LNCaP clone FGC (cell line): ENCODE measurements at places on chromosomes 2 and 18.

- no peak for DNase-seq
These were observed 366.9 kb upstream of the SLC14A2 start for GRCh38 chr18:45248240-45248903.

- DNase-seq: no peak
These were observed 69.3 kb downstream of the LBH start for GRCh38 chr2:30300456-30301221.

- DNase-seq: no peak
These were observed 9.2 kb downstream of the LRRFIP1 start for GRCh38 chr2:237636578-237636977.

- DNase-seq: no peak
These were observed 15.9 kb downstream of the RTP5 start for GRCh38 chr2:241885291-241885945.

GRCh38 chr2:109199790-109200189, 70.8 kb downstream of the SH3RF3 start:
- DNase-seq: no peak

GRCh38 chr18:10089881-10090280, 176.1 kb downstream of the VAPA start:
- no peak for DNase-seq

DNA sequence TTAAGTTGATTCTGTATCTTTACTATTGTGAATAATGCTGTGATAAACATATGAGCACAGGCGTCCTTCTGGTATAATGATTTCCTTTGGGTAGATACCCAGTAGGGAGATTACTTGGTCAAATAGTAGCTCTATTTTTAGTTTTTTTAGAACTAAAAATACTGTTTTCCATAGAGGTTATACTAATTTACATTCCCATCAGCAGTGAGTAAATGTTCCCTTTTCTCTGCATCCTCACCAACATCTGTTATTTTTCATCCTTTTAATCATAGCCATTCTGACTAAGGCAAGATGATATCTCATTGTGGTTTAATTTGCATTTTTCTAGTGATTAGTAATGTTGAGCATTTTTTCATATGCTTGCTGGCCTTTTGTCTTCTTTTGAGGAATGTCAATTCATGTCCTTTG, 35.1 kb downstream of the PMS1 start:
- DNase-seq: no peak

DNA sequence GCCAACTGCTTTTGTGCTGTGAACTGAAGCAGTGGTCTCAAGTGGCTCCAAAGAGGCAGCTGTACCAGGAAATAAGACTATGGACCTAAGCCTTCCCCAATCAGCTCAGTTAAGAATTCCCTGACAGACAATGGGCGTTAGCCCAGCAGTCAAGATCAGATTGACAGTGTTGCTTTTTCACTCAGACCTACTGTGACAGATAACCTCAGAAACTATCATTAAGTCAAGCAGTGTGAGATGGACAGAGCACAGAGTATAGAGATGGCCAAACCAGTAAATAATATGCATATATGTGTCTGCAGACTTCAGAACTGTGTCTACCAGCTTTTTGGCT, 215.3 kb downstream of the ZFP36L2 start:
- no peak for DNase-seq

- no peak for DNase-seq
These were observed 366.6 kb upstream of the MC4R start for GRCh38 chr18:60739212-60739611.

- no peak for DNase-seq
These were observed 291.0 kb downstream of the CELF4 start for GRCh38 chr18:37274309-37275236.

GRCh38 chr2:150135223-150135883, 352.1 kb downstream of the RND3 start:
- no peak for DNase-seq

DNA sequence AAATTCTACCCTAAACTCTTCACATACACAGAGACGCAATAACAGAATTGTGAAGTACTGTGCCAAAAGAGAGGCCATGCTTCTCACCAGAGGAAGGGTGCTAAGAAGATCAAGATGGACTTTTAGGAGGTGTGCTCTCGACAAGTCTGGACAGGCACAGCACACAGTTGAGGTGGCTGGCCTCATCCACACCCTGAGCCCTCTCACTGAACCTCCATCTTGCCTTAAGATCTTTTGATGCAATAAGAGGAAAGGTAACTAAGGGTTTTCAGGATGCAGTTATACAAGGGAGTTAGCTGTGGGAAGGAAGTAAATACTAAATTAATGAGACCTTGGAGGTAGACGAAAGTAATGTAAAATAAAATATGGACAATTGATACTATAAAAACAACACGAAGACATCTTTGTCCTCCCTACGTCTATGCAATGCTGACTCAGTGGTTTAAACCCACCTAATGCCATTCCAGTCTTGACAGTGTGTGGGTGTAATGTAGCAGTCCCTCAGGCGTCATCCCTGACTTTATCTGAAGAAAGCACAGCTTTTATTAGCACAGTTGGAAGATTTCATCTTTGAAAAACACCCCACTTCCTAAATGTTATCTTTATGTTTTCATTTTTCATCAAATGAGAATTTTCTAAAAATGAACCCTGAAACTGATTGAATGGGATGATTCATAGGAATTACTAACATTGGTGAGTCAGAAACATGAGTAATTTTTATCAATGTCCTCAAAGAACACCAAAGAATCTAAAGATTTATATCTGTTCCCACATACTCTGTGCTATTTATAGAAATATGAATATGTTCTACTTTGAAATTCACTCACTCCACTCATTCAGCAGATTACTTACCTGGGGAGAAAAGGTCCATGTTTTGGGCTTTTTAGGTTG, 34.0 kb upstream of the MALL start:
- no peak for DNase-seq

DNA sequence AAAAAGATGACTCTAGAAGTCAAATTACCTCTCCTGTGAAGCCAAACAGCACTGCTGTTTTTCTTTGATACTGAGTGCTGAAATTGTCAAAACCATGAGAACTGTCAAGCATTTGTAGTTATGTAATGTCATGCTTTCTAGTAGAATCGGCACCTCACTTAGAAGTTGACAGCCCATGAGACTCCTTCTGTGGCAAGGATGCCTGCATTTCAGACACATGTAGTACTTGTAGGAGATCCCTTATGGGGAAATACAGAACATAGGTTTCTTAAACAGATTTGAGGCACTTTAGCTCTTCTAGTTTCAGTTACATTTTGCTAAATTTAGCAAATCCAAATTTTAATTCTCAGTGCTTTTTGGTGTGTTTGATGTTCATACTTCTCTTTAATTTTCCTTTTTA, 15.7 kb downstream of the ZNF407 start:
- no peak for DNase-seq

DNA sequence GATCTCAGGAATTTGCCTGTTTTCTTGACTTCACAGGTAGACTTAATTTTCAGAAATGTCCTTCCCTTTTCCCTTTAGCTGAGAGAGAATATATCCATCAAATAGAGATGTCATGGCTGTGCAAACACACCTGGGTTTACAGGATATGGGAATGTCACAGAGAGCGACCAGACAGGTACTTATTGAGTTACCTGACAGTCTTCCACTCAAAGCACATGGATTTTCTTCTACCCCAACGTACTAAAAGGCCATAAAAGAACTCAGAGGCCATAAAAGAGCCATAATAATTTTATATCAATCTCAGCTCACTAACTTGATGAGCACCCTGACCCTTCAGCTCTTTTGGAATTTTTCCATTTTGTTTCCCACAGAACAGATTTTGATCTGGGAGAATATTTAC, 5.3 kb upstream of the DTNA start:
- no peak for DNase-seq

GRCh38 chr2:143261986-143262385, 132.8 kb downstream of the ARHGAP15 start:
- no peak for DNase-seq

GRCh38 chr2:105576440-105577241, 168.1 kb upstream of the NCK2 start:
- DNase-seq: peak; percentile 37

DNA sequence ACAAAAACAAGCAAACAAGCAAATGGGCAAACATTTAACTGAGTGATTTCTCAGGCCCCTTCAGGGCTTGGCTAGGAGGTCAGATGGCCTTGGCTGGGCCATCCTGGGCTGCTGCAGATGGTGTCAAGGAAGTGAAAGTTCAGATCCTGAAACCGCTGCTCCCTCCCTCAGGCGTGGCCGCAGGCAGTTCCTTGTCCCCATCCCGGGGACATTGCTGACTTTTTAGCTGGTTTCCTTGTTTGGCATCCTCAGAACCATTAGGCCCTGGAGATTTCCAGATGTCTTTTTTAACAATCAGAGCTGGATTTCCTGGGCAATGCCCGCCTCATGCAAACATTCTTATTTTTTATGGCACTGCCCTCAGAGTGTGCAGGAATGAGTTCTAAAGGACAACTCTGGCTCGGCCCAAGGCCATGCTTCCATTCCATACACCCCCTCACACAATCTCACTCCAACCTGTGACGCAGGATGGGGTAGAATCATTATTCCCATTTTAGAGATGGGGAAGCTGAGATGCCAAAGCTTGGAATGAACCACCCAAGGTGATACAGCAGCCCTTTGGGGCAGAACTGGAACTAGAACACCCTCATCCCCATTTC, 86.1 kb upstream of the ZCCHC2 start:
- no peak for DNase-seq

- no peak for DNase-seq
These were observed 12.3 kb downstream of the NTSR2 start for GRCh38 chr2:11657646-11658045.

GRCh38 chr2:127166231-127166860, 53.8 kb downstream of the CYP27C1 start:
- no peak for DNase-seq

DNA sequence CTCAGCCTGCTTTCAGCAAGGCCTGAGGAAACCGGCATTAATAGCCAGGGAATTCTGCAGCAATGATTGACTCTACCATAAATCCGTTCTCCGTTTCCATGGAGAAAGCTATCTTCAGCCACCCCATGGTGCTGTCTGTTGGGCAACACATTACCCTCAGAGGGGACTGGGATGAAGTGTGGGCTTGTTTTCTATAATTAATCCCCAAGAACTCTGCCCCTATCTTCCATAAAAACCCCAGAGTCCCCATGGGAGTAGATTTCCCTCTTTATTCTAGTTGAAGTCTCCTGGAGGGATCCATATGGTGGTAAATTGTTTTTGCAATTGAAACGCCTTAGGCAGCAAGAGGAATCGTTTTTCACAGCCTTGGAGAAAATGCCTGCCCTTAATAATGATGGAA, 9.2 kb downstream of the G6PC2 start:
- no peak for DNase-seq

- no peak for DNase-seq
These were observed 24.6 kb downstream of the ARL6IP6 start for GRCh38 chr2:152743002-152743401.

DNA sequence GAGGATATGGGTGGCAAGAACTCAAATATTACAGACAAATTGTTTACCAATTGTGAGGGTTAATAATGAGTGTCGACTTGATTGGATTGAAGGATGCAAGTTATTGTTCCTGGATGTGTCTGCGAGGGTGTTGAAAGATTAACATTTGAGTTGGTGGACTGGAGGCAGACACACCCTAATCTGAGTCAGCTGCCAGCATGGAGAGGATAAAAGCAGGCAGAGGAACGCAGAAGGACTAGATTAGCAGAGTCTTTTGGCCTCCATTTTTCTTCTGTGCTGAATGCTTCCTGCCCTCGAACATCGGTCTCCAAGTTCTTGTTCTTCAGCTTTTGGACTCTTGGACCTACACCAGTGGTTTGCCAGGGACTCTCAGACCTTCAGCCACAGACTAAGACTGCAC, 1503.7 kb downstream of the LRP1B start:
- DNase-seq: no peak
